Metanephros (tissue), 2 donors: ENCODE measurements at places on chromosomes 11 and 22. TPM values are rescaled to one million over a fixed set of nuclear protein-coding genes. Genes with fewer than 3 reads are reported as not detected.

MRGPRX1 gene
- total RNA-seq = not detected

ALDH3B2 gene
- total RNA-seq = 2.1 TPM

GRM5 gene
- 1.2 TPM for total RNA-seq

DBX1 gene
- not detected for total RNA-seq

AP1B1 gene
- total RNA-seq = 57.2 TPM

GRAP2 gene
- total RNA-seq = 2.5 TPM

MEI1 gene
- total RNA-seq = 3.0 TPM

MUC5AC gene
- 0.18 TPM for total RNA-seq

RFPL2 gene
- 0.18 TPM for total RNA-seq

GRAMD1B gene
- 21.3 TPM for total RNA-seq

DDIAS gene
- total RNA-seq = 4.6 TPM

SCGB1D2 gene
- total RNA-seq = not detected

DAGLA gene
- total RNA-seq = 3.6 TPM
